MCF 10A (cell line): ENCODE measurements at places on chromosomes 12 and 14. TPM values are rescaled to one million over a fixed set of nuclear protein-coding genes. Genes with fewer than 3 reads are reported as not detected.

GRCh38 chr14:77204459-77204771 is 22.8 kb downstream of the TMEM63C start:
- no peaks in the 10 kb centered on the region for H3K27me3 ChIP-seq
- no peaks in the 10 kb centered on the region for H3K4me1 ChIP-seq
- no peak overlapping the region for H3K27ac ChIP-seq
- peaks cover 8% of the 10 kb centered on the region for H3K36me3 ChIP-seq

Gene SMIM10L1
- total RNA-seq, result 10.5 and 10.9 TPM in 2 replicates

Gene GPRC5D
- not detected in 2 replicates for total RNA-seq

DNA sequence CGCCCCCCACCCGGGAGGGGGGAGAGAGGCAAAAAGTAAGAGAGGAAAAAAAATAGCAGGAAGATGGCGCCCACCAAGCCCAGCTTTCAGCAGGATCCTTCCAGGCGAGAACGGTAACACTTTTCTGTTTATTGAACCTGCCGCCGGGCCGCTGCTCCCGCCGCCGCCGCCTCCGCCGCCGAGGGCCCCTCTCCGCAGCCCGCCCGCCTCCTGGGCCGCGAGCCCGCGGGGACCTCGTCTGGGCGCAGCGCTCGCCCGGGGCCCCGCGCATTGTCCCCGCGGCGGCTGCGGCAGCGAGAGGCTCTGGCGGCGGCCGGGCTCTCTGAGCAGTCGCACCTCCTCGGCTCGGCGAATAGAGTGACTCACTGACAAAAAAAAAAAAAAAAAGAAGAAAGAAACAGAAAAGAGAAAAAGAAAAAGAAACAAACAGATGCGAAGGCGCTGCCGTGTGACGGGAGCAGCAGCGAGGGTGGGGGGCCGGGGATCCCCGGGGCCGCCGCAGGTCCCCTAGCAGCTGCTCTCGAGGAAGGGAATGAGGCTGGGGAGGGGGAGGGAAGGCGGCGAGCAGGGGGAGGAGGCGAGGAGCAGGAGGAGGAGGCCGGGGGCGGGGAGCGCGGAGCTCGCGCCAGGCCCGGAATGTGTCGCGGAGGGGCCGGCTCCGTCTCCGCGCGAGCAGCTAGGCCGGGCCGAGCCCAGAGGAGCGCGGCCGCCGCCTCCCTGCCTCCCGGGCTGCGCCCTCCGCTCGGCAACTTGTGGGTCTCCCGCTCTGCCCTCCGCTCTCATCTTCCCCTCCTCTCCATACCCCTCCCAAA is 781 bp downstream of the NPAS3 start:
- H3K27ac ChIP-seq, result peak overlapping the region; percentile 31
- H3K4me3 ChIP-seq, result peak overlapping the region; percentile 83
- DNase-seq, result peak; percentile 38
- H3K4me1 ChIP-seq, result peaks cover 6% of the 10 kb centered on the region
- H3K36me3 ChIP-seq, result no peaks in the 10 kb centered on the region
- H3K27me3 ChIP-seq, result peaks cover 29% of the 10 kb centered on the region

Gene ZNF839
- total RNA-seq, result 20.3 and 23.0 TPM in 2 replicates

DNA sequence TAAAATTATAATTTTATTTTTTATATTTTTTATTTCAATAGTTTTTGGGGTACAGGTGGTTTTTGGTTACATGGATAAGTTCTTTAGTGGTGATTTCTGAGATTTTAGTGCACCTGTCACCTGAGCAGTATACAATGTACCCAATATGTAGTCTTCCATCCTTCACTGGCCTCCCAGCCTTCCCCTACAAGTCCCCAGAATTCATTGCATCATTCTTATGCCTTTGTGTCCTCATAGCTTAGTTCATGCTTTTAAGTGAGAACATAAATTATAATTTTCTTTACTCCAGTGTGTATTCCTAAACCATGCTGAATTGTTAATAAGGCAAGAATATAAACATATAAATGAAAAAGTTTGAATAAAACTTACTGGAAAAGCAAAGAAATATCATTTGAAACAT is 19.1 kb upstream of the NFKBIA start:
- no peaks in the 10 kb centered on the region for H3K27me3 ChIP-seq
- H3K4me1 ChIP-seq, result peaks cover 13% of the 10 kb centered on the region
- no peak for DNase-seq
- no peaks in the 10 kb centered on the region for H3K36me3 ChIP-seq
- no peak overlapping the region for H3K27ac ChIP-seq

DNA sequence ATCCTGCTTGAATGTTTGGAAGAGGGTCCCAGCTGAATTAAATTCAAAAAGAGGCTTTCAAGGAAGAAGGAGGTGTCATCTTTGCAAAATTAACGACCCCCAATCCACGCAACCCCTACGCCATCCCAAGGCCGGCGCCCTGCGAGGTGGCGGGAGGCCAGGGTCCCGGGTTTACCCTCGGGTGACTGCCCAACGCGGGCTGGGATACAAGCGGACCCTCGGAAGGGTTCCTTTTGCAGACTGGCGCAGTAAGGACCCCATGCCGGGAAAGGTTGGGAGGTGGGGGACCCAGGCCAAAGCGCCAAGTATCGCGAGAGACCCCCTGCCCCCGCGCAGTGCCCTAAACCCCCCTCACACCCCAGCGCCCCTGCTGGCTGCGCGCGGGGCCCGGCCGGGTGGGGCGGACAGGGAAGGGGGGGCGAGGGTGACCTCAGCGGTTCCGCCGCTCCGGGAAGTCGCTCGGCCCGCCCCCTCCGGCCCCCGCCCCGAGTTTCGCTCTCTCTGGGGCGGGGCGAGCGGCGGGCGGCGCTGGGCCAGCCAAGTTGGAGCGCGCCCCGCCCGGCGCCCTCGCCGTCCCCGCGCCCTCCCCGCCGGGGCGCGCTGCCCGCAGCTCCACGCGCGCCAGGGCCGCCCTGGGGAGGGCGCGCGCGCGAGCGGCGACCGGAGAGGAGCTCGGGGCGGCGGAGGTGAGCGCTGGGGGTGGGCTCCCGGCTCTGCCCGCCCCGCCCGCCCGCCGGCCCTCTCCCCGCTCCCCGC is 708 bp upstream of the ZBTB42 start:
- no peaks in the 10 kb centered on the region for H3K36me3 ChIP-seq
- H3K27me3 ChIP-seq, result no peaks in the 10 kb centered on the region
- H3K27ac ChIP-seq, result no peak overlapping the region
- DNase-seq, result peak; percentile 50
- H3K4me1 ChIP-seq, result no peaks in the 10 kb centered on the region

- H3K27me3 ChIP-seq, result no peaks in the 10 kb centered on the region
- H3K36me3 ChIP-seq, result no peaks in the 10 kb centered on the region
- DNase-seq, result peak; percentile 93
- H3K27ac ChIP-seq, result no peak overlapping the region
Observed at GRCh38 chr12:49088150-49088931, 6.3 kb downstream of the DHH start.

Gene HCAR3
- not detected in 2 replicates for total RNA-seq

GRCh38 chr14:66495218-66496098 is 9.3 kb downstream of the CCDC196 start:
- H3K36me3 ChIP-seq, result no peaks in the 10 kb centered on the region
- H3K4me3 ChIP-seq, result no peak overlapping the region
- H3K27me3 ChIP-seq, result no peaks in the 10 kb centered on the region
- no peak overlapping the region for H3K27ac ChIP-seq
- DNase-seq, result peak; percentile 69

Gene APAF1
- 5.9 and 9.1 TPM in 2 replicates for total RNA-seq

Gene CIDEB
- 0.52 and 1.3 TPM in 2 replicates for total RNA-seq

- no peaks in the 10 kb centered on the region for H3K36me3 ChIP-seq
- no peaks in the 10 kb centered on the region for H3K4me1 ChIP-seq
- H3K27ac ChIP-seq, result no peak overlapping the region
Observed at GRCh38 chr14:82309199-82309598, 775.5 kb upstream of the SEL1L start.

GRCh38 chr12:80470403-80470802 is 26.4 kb downstream of the PTPRQ start:
- no peak overlapping the region for H3K4me3 ChIP-seq
- no peaks in the 10 kb centered on the region for H3K4me1 ChIP-seq
- H3K36me3 ChIP-seq, result no peaks in the 10 kb centered on the region
- no peak for DNase-seq
- no peak overlapping the region for H3K27ac ChIP-seq

Gene KRT80
- total RNA-seq, result 27.4 and 52.3 TPM in 2 replicates

DNA sequence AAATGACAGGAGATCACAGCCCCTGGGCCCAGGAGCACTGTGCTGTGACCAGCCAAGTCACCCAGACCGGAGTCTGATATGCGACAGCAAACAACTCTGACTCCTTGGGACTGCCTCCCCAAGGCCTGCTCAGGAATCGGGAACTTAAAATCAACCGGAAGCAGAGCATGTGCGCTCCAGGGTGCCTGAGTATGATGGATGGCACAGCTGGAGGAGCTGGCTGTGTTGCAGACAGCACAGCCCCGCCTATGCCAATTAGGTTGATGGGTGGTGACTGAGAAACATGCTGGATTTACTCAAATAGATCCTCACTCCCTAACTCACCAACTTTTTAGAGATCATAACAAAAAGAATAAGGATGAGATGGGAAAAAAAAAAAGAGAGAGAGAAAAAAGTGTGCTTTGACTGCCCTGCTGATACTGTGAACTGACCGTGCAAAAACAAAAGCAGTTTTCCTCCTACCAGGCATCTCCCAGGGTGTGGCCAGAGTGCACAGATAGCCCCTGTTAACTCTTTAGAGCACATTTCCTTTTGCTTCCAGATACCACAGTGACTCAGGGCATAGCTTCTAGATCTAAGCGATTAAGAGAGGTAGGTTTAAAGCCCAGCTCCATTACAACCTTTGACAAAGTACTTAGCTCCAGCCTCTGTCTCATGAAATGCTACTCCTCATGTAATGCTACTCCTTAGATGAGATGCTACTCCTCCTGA is 27.4 kb upstream of the STON2 start:
- no peaks in the 10 kb centered on the region for H3K27me3 ChIP-seq
- H3K4me1 ChIP-seq, result peaks cover 15% of the 10 kb centered on the region
- DNase-seq, result no peak
- H3K36me3 ChIP-seq, result no peaks in the 10 kb centered on the region
- H3K4me3 ChIP-seq, result no peak overlapping the region

- peaks cover 30% of the 10 kb centered on the region for H3K4me1 ChIP-seq
- H3K27me3 ChIP-seq, result no peaks in the 10 kb centered on the region
- peak overlapping the region; percentile 95 for H3K27ac ChIP-seq
Observed at GRCh38 chr12:12561371-12562015, 1.2 kb downstream of the DUSP16 start.

- no peak overlapping the region for H3K27ac ChIP-seq
- no peaks in the 10 kb centered on the region for H3K27me3 ChIP-seq
- H3K4me3 ChIP-seq, result peak overlapping the region; percentile 67
- peaks cover 44% of the 10 kb centered on the region for H3K4me1 ChIP-seq
Observed at GRCh38 chr12:57243521-57244311, 7.3 kb downstream of the STAC3 start.

DNA sequence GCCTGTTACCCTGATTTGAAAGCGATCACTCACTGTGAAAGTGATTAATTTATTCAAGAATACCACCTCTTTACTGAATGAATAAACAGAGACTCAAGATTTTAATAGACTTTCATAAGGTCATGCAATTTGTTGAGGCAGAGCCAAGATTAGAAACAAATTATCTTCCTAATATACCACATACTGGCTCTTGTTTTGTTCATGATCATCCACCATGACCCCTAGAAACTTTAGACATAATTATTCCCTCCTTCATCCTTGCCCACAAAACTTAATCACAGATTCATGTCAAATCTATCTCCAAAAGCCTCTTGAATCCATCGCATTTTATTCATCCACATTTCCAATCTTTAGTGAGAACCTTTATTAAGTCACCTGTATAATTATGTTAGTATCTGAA is 152.3 kb downstream of the ATXN7L3B start:
- H3K27ac ChIP-seq, result no peak overlapping the region
- no peaks in the 10 kb centered on the region for H3K4me1 ChIP-seq
- no peak overlapping the region for H3K4me3 ChIP-seq
- DNase-seq, result no peak
- no peaks in the 10 kb centered on the region for H3K27me3 ChIP-seq

Gene APOLD1
- total RNA-seq, result 8.0 and 8.2 TPM in 2 replicates

GRCh38 chr14:80602946-80603345 is 338.6 kb downstream of the CEP128 start:
- no peak for DNase-seq
- H3K27ac ChIP-seq, result no peak overlapping the region
- no peaks in the 10 kb centered on the region for H3K27me3 ChIP-seq
- no peak overlapping the region for H3K4me3 ChIP-seq
- no peaks in the 10 kb centered on the region for H3K4me1 ChIP-seq

Gene DGKA
- total RNA-seq, result 177 and 236 TPM in 2 replicates

GRCh38 chr12:80937391-80938238 is at the start of gene LIN7A:
Gene LIN7A, minus strand, starts transcription at chr12:80937934. Its CDS starts 212 bp downstream, at chr12:80937722.
- peaks cover 6% of the 10 kb centered on the region for H3K36me3 ChIP-seq
- DNase-seq, result peak; percentile 9
- H3K27ac ChIP-seq, result no peak within 1 kb of the TSS
- peaks cover 83% of the 10 kb centered on the region for H3K27me3 ChIP-seq
- no peaks in the 10 kb centered on the region for H3K4me1 ChIP-seq
- H3K4me3 ChIP-seq, result peak within 1 kb of the TSS; percentile 67

DNA sequence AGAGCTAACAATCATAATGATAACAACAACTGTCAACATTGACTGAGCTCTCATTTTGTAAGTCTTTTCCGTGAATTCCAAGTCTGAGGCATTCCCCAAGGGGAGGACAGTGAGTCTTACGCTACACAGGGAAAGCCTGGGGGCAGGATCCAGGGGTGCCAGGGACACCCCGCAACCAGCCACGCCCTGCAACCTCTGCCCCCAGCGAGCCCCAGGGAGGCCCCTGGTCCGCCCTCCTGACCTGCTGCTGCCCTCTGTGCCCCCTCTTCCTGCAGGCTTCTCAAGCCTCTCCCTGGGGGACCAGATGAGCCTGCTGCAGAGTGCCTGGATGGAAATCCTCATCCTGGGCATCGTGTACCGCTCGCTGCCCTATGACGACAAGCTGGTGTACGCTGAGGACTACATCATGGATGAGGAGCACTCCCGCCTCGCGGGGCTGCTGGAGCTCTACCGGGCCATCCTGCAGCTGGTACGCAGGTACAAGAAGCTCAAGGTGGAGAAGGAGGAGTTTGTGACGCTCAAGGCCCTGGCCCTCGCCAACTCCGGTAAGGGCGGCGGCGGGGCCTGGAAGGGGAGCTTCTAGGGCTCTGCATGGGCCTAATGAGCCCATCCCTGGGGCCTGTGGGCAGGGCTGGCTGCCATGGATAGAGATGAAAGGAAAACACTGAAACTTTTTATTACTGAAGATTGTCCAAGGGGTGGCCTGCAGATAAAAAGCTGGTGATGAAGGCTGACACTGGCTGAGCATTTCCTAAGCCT is 115.4 kb downstream of the ESRRB start:
- no peaks in the 10 kb centered on the region for H3K4me1 ChIP-seq
- no peak overlapping the region for H3K27ac ChIP-seq
- DNase-seq, result no peak

Gene SIX6
- total RNA-seq, result not detected in 2 replicates

GRCh38 chr14:54709444-54709843 is 142.5 kb downstream of the SAMD4A start:
- no peak overlapping the region for H3K4me3 ChIP-seq
- peaks cover 7% of the 10 kb centered on the region for H3K36me3 ChIP-seq
- no peaks in the 10 kb centered on the region for H3K4me1 ChIP-seq

DNA sequence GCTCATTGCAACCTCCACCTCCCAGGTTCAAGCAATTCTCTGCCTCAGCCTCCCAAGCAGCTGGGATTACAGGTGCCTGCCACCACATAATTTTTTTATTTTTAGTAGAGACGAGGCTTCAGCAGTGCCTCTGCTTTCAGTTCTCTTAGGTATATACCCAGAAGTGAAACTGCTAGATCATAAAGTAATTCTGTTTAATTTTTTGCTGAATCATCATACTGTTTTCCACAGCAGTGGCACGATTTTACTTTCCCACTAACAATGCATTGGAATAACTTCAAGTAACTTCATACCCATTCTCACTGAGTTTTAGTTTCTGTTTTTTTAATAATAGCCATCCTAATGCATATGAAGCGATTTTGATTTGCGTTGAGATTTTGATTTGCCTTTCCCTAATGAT is 148.0 kb upstream of the G2E3 start:
- H3K27ac ChIP-seq, result no peak overlapping the region
- H3K4me3 ChIP-seq, result no peak overlapping the region
- H3K4me1 ChIP-seq, result no peaks in the 10 kb centered on the region
- H3K27me3 ChIP-seq, result peaks cover 34% of the 10 kb centered on the region
- H3K36me3 ChIP-seq, result peaks cover 6% of the 10 kb centered on the region
